ENCODE measurements at places on chromosomes 6 and 20.

GRCh38 chr6:166675736-166676135 is 48.7 kb upstream of the RPS6KA2 start:
- no peak for DNase-seq

GRCh38 chr6:107646176-107646575 is 156.3 kb downstream of the SOBP start:
- no peak for DNase-seq

DNA sequence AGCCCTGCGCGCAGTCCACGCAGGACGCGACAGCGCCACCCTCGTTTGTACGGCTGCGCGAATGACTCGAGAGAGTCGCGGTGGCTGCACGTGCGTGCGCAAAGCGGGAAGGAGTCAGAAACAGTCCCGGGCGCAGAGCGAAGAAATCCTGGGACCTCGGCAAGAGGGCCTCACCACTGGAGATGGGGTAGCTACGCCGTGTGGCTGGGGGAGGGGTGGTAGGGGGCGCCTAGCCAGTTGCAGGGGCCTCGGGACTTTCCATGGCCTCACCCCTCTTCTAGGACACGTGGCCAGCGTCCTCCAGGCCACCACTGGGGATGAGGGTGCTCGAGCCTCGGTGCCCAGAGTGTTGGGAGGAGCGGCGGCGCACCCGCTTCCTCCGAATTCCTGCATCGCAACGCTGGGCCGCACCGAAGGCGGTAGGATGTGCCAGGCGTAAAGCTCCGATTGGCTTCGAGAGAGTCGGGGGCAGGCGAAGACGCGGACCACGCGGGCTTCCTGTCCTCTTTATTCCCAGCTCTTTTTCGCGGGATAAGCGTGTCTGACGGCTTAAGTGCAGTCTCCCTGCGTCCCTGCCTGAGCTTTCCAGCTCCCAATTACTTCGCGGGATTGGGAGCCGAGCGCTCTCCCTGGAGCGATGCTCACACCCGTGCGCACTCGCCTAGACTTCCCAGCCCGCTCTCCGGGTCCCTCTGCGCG is 38.7 kb downstream of the NCR2 start:
- no peak for DNase-seq

- no peak for DNase-seq
Measured at GRCh38 chr20:54212226-54212625, 4.3 kb downstream of the PFDN4 start.

DNA sequence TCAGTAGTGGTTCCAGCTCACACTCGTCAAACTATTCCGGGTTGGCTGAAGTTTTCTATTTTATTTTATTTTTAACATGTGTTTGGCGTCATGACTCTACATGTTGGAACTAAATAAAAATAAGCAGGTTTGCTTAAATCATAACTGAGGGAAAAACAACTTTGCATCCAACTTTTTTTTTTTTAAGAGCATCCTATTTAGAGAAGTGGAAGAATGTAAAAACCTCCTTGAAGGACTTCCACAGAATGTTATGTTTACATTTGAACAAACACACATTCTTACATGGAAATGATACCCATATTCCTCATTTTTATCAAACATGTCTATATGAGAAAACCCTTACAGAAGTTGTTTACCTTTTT is 659 bp downstream of the PRDM1 start:
- no peak for DNase-seq

DNA sequence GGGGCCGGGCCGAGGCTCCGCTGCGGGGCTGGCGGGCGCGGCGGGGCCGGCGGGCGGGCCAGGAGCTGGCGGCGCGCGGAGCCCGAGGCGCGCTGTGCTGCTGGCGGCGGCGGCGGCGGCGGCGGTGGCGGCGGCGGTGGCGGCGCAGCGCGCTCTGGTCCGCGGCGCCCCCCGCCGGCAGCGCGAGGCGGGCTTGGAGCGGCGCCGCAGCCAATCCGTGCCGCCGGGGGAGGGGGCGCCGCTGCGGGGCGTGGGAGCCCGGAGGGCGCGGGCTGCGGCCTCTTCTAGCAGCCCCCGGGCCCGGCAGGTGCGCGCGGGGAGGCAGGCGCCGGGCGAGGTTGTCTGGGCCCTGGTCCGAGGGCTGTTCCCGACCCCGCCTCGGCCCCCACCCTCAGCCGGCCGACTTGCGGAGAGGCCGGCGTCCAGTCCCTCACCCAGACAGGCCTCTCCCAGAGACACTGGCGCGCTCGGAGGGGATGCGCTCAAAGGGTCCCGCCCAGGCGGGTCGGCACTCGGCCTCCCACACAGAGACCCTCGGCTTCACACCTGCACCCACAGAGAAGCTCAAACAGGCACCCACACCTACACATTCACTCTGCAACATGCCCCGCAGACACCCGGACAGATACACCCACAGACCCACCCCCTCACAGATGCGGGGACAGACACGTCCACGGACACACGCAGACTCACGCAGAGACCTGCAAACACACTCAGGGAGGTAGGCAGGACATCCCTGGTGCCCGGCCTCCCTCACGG is at the start of gene RIMS4:
RIMS4 (minus strand) TSS at position 156 of the 759 bp plus-strand sequence. CDS start 275 bp downstream, outside the sequence.
- DNase-seq: no peak

GRCh38 chr20:16926626-16927430 is 178.7 kb downstream of the OTOR start:
- no peak for DNase-seq

DNA sequence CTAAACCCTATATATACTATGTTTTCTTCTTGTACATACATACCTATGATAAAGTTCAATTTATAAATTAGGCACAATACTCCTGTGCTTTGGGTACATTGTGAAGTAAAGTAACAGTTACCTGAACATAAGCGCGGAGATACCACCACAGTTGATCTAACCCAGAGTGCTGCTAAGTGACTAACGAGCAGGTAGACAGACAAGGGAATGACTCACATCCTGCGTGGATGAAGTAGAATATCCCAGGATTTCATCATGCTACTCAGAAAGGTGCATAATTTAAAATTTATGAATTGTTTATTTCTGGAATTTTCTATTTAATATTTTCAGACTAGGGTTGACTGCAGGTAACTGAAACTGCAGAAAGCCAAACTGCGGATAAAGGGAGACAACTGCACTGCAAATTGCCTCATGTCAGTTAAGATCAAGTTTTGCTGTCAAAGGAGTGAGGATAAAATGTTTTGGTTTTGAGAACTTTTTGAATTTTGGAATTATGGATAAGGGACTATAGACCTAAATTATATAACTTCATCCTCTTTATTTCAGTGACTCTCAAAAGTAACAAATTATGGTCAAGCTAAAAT is 14.4 kb downstream of the MKKS start:
- DNase-seq: no peak

GRCh38 chr6:46635462-46635861 is 17.2 kb downstream of the CYP39A1 start:
- no peak for DNase-seq

- no peak for DNase-seq
Measured at GRCh38 chr6:142927904-142928303, 17.1 kb downstream of the HIVEP2 start.

DNA sequence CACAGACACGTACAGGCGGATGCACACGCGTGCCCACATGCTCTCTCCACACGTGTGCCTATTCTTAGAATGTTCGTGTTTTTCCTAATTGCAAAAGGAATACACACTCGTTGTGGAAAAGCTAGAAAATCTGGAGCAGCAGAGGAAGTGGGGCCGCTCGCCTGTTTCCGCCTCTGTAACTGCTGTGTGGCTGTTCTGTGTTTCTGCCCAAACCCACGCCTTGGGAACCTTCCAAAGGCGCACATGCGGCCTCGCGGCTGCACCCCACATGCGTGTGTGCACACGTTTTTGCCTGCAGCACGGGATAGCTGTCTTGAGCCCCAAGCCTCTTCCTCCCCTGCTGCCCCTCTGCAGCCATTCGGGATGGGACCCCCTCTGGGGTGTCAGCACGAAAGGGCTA is 12.2 kb downstream of the SLC17A9 start:
- DNase-seq: no peak

DNA sequence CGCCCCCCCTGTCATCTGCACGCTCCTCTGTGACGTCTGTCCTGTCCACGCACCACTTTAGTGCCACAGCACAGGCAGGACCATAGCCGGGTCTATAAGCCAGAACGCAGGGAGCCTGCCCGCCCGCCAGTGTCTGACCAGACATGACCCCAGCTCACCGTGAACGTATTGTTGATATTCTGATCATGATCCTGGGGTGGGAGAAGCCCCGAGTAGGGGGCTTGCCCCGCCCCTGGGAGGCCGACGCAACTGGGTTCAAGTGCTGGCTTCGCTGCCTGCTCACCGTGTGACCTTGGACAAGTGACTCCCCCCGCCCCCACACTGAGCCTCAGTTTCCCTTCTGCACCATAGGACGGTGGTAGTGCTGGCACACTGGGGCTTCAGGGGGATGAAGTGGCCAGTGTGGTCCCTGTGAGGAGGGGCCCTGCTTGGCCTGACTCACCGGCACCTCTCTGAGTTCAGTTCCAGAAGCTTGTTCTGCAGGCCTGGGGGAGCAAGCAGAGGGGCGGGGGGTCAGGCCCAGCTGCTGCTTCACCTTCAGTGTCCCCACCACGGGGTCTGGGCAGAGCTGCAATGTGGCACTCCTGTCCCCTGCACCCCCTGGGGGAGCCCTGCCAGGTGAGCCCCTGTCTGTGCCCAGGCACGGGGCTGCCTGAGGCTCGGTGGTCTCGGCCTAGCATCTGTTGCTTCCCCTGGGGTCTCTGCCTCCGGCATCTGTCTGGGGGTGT is 9.2 kb downstream of the RBBP8NL start:
- DNase-seq: no peak

DNA sequence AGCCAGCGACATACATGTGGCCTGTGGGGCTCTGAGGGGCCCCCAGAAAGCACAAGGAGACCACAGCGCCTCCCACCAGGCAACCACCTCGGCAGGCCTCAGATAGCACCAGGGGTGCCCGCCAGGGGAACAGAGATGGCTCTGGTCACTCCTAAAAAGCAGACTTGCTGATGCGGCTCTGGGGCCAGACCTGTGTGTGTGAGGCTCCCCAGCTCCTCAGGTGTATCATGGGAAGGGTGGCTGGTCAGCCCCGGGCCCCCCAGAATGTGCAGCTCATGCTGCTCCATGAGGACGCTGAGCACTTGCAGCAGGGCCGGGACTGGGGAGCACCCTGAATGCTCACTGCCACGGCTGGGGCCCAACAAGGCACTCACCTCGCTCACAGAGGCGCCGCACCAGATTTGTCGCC is 60.2 kb downstream of the PYGB start:
- no peak for DNase-seq

GRCh38 chr6:90192857-90193256 is 103.8 kb downstream of the BACH2 start:
- DNase-seq: no peak

DNA sequence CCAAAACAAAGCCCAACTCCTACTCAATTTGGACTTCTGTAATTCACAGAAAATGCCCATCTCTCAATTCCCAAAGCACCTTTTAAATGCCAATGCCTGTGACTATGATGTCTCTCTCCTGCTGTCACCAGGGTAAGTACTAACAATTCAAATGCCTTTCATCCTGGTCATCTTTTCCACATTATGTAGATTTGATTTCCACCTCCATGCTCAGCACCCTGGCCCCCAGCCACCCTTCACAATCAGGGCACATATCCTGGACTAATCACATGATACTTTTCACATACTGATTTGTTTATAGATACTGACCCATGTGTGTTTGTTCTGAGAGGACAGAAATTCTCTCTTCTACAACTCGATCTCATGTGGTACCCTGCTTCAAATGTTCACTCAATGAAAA is 236.3 kb downstream of the PTPRK start:
- DNase-seq: no peak

DNA sequence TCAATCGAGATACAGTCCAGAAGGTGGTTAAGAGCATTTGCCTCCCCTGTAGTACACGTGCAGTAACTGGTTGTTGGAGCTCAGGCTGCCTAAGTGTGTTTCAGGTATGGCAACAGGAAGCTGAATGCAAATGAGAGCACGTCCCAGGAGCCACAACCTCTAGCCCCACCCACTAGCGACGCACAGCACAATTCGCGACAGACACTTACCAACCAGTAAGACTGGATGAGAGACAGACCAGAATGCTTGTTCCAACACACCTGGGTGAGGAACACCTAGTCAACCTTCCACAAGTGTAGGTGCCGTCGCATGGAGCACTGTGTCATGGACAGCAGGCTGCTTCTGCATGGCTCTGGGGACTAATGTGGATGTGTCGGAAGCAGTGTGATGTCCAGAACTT is 7.2 kb upstream of the SERPINB1 start:
- DNase-seq: peak; percentile 82

DNA sequence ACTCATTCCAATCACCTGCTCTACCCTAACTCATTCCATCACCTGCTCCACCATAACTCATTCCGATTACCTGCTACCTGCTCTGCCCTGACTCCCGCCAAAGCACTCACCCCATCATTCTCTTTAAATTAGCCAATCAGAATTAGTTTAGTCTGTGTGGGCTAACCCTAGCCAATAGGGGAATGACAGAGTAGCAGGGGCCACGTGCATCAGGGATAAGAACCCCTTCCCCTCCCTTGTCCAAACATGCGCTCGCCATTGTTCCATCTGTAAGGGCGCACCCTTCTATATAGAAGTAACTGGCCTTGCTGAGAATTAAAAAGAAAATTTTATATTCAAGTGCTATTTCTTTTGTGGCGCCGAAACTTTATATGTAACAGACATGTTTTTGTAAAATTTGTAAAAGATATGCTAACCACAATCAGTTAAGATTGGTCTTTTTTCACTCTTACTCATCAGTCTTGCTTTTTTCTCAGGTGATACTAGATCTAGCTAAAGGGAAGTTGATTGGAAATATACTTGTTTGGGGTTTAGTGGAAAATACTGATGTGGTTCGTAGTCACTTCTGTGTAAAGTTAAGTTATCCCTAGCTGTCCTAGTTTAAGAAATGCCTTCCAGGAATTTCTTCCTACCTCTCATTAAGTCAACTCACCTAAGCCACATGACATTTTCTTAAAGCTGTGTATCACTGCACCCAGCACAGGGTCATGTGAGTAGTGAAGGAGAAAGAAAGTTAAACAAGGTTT is 16.5 kb downstream of the RTN4IP1 start:
- no peak for DNase-seq

GRCh38 chr20:13401596-13401995 is 180.5 kb downstream of the ISM1 start:
- DNase-seq: no peak

GRCh38 chr20:24032400-24032898 is 43.9 kb upstream of the GGTLC1 start:
- no peak for DNase-seq

DNA sequence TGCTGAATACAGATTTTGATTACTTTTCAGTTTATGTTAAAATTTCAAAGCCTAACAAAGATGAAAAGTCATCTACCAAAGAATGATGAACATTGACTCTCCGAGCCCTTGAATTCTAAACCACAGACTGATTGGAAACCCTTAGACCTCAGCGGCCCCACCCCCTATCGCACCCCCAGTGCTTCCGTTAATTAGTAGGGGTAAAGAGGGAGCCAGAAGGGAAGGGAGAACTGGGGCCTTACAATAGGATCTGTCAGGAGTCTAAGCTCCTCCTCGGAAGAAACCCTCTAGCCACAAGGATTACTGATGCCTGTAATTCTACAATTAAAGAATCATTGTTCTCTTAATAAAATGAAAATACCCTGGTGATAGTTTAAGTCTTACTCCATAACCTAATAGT is 79.7 kb upstream of the JARID2 start:
- DNase-seq: no peak

DNA sequence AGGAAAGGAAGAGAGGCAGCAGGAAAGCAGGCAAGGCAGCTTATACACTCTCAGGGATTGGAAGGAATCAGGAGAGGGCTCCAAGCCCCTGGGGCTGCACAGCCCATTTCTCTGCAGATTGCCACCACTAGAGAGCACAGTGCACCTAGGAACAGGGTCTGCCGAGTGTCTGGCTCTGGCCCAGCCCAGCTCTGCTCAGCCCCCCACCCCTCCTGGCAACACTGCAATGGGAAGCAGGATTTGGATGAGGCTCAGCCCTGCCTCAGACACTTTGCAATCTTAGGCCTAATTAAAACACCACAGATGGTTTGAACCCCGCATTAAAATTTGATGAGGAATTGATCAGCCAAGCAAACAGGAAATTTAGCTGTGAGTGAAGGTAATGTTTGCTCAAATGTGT is 252.7 kb downstream of the DHX35 start:
- DNase-seq: no peak
